ENCODE measurements at places on chromosomes 2 and 18.

DNA sequence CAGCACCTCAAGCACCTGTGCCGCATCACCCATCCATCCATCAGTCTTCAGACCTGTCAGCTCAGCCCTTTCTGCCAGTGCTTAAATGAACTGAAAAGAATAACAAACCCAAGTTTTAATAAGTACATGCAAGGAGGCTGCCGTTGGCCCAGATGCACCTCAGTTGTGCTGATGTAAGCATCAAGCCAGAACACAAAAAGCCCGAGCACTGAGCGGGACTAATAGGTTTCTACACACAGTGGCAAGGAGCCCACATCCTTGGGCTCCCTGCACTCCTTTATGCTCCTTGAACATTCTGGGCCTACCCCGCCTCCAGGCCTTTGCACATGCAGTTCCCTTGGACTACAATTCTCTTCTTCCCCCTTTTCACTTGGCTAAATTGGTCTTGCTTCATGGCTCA lies 165.6 kb downstream of the ALK start:
- DNase-seq = no peak

- DNase-seq = no peak
Observed at GRCh38 chr2:101848769-101849410, 142.9 kb upstream of the IL1R2 start.

DNA sequence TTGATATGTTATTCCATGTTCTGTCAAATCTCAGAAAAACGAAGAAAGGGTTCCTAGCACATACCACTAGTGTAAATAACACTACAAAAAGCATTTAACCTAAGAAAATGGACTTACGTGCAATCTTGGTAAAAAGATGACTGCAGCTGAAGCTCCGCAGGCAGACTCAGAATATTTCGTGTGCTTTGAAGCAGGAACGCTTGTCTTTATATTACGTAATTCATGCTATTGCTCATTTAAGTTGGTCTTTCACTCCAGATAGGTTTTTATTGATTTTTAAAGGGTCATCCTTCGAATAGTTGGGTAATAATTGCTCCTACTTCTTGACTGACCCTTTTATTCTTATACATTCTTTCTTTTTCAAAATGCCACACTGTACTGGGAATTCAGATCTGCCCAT lies 44.0 kb downstream of the ID2 start:
- no peak for DNase-seq

- peak; percentile 11 for DNase-seq
Observed at GRCh38 chr2:70941186-70941585, 5.5 kb downstream of the ATP6V1B1 start.

Data from left hindlimb (tissue), 1 donor.